ENCODE measurements at places on chromosomes 4 and X.

DNA sequence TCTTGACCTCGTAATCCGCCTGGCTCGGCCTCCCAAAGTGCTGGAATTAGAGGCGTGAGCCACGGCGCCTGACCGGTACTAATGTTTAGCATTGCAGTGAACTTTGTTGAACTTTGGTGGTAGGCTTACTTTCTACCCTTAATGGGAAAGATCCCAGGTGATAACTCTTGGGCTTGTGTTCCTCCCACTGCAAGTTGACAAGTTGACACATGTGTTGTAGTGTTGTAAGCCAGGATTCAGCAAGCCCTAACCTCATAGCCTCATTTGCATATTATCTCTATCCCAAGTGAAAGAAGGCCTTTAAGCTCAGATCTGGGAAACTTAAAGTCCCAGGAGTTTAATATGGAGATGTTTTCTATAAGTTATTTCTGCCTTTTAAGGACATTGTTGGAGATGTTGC is 80.0 kb upstream of the CLCN4 start:
- DNase-seq, result no peak

DNA sequence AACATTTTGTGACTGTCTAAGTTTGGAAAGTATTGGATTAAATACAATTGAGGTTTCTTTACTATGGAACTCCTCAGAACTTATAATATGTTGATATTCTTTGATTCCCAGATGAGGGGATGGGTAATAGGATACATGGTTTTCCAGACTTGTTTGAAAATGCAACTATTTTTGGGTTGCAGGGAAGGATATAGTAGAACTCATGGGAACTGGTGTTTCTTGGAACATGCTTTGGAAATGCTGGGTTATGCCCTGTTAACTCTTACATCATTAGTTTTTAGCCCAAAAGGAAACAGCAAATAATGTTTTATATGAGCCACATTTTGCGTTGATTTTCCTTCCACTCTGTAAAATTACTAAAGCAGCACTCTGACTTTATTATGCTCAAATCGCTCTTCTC is 41.9 kb downstream of the HPF1 start:
- DNase-seq, result no peak

DNA sequence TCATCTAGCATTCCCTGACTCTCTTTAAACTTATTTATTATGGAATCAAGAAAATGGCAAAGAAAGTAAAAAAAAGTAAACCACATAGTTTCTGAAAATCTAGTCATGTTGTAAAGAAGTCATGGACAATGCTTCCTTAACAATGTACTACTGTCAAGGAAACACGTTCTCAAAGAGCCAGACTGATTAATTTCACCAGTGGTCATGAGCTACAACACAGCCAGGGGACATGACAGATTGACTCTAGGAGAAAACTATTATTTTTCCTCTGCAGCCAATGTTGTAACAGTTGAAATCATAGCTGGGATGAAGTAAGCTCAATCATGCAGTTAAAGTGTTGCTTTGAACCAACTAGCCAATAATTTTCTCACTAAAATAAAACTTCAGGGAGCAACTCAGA is 109.2 kb downstream of the MAPK10 start:
- no peak for DNase-seq

DNA sequence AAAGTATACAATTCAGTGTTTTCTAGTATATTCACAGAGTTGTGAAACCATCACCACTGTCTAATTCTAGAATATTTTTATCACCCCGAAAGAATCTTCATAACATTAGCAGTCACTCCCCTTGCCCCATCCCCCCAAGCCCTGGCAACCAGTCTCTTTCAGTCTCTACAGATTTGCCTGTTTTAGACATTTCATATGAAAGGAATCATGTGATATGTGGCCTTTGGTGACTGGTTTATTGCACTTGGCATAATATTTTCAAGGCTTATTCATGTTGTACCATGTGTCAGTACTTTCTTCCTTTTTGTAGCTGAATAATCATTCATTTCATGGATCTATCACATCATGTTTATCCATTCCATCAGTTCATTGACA is 371.7 kb downstream of the AFF2 start:
- DNase-seq, result no peak

DNA sequence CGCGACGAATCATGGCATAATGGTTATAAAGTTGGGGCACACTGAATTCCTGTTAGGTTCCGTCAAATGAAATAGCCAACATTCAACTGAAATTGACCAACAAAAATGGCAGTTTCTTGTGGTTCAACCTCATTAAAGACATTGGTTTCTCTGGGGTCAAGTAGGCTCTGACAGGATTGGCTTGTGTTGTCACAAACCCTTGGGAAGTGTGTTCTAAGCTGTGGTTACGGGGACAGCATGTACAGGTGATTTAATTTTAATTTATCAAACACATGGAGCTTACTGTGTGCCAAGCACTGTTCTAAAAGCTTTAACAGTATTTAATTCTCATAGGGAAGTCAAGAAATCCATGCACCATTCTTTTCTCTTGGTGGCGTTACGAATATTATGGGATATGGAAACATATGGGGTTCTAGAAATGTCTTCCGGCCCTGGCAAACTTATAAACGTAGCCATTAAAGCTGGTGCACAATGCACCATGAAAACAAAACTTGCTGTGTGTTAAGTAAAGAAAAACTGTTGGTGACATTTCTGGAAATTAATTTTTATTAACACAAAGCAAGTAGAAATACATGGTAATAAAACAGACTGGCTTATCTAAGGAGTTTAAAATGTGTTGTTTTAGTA is 891 bp downstream of the XK start:
- DNase-seq, result no peak

- no peak for DNase-seq
These were observed 26.9 kb upstream of the HPSE start for GRCh38 chr4:83361416-83362103.

GRCh38 chr4:76651616-76652015 is 216.6 kb downstream of the SHROOM3 start:
- no peak for DNase-seq

DNA sequence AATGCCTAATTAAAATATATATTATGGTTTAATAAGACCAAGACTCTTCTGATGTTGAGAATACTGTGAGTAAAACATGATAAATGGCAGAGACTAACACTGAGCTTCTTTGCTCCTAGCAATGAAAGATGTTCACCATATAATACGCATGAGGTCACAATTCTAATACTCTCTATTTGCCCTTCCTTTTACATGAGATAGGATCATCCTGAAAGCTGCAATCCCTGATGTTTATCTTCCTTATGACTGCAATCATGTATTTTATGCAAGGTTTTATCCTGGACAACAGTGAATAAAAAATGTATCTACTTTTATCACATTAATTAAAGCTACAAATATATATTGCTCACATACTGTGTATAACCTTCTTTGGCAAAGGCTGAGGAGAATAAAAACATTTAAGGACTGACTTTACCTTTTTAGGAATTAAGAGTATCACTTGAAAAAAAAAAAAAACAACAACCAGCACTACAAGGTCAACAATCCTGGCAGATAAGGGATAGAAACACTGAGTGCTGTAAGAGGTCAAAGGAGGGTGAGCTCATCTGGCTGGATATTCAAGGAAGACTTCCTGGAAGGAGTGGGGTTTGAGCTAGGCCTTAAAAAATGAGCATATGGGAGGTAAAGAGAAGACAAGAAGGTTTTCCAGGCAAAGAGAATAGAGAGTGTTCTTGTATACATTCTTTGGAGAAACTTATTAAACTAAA is 99.9 kb downstream of the AREG start:
- DNase-seq, result no peak

- no peak for DNase-seq
These were observed 54.5 kb upstream of the BCOR start for GRCh38 chrX:40152173-40152711.

DNA sequence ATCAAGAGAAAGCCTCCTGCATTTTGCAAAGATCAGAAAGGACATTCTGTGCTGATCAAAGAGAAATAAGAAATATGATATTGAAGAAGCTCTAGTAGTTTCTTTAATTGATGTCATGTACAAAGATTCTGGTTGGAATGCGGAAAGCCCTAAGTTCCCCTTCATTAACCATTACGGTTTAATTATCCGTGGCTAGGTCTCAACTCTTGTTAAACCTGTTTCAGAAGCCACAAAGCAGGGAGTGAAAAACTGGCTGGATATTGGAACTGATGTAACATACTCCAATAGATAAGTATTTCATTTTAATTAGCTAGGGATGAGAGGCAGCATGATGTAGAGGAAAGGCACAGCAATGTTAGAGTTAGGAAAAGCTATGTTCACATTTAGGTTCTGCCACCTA is 55.7 kb downstream of the SPANXN3 start:
- DNase-seq, result no peak

- no peak for DNase-seq
These were observed 58.1 kb downstream of the MAML3 start for GRCh38 chr4:140095694-140096482.

- DNase-seq, result no peak
These were observed 360.7 kb downstream of the BMPR1B start for GRCh38 chr4:95118497-95118896.

DNA sequence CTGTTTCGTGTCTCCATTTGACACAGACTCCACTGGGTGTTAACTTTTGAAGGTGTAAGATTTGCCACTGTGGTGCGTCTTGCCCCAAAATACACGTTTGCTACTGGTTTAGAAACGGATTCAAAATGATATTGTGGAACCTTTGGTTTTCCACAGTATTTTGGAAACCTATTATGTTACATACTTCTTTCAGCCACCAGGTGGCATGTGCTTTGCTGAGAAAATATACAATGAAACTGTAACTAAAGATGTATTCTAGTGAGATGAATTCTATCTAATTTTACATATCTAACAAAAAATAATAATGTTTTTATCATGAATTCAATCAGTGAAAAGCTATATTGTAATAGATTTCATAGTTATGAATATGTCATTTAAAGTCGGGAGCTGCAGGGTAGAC is 28.4 kb upstream of the SLITRK4 start:
- DNase-seq, result no peak

GRCh38 chrX:298993-299392 is 17.8 kb downstream of the PLCXD1 start:
- no peak for DNase-seq

DNA sequence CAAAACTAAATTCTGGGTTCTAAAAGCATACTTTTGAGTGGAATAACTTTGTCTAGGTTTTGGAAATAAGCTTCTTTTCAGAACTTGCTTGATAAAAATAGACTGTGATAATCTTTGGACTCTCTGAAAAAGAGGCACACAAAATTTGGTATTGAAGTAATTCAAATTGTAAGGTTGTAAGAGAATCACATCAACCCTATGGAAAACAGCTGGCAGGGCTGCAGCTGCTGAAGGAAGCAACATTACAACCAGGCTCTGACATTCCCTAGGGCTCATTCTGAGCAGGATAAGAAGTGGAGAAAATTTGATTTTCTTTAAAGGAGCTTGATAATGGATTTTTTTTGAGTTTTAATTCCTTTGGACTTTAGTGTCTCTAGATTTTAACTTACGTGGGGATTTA is 147.6 kb downstream of the FSTL5 start:
- DNase-seq, result no peak

DNA sequence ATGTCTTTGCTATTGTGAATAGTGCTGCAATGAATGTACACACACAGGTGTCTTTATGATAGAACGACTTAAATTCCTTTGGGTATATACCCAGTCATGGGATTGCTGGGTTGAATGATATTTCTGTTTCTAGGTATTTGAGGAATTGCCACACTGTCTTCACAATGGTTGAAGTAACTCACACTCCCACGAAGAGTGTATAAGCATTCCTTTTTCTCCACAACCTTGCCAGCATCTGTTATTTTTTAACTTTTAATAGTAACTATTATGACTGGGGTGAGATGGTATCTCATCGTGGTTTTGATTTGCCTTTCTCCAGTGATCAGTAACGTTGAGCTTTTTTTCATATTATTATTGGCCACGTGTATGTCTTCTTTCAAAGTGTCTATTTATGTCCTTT is 17.6 kb upstream of the DCUN1D4 start:
- no peak for DNase-seq

GRCh38 chr4:152155070-152155469 is 380.8 kb downstream of the FBXW7 start:
- no peak for DNase-seq

DNA sequence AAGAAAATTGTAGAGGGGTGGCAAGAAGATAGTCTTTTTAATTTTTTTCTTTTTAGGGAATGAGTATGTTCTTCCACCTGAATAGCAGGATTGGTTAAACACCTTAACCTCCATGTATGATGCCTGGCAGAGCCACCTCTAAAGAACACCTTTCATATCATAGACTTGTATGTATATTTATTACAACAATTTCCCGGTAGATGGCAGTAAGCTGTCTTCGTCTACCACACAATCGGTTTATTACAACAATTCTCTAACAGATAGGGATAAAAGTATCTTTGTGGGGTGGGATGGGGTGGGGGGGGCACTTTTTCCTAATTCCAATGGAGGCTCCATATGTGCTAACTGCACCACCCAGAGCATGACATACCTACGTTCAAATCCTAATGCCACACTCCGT is 255.5 kb downstream of the LDB2 start:
- no peak for DNase-seq

DNA sequence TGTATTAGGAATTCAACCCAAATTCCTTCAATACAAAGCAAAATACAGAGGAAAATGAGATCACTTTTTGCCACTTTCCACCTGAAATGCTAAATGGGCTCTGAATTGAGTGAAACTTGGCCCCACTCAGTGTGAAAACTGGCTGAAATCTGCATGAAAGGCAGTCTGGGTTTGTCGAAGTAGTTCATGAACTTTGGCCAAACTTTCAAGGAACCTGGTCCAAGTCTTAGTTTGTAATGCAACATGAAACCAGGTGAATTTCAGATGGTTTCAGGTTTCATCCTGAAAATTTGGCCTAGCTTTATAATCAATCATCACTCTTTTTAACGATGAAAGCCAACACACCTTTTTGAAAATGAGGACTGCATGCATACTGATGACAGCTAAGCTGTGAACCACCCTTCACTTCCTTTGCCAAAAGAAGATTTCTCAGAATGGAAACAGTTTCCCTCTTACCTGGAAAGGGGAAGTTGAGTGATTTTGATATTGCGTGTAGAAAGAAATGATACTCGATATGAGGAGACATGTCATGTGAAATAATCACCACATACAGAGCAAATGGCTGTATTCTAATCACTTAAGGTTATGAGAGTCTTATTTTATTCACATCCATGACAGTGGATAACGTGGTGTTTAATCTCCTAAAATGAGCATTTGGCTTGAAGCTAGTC is 209.9 kb upstream of the ETNPPL start:
- no peak for DNase-seq

DNA sequence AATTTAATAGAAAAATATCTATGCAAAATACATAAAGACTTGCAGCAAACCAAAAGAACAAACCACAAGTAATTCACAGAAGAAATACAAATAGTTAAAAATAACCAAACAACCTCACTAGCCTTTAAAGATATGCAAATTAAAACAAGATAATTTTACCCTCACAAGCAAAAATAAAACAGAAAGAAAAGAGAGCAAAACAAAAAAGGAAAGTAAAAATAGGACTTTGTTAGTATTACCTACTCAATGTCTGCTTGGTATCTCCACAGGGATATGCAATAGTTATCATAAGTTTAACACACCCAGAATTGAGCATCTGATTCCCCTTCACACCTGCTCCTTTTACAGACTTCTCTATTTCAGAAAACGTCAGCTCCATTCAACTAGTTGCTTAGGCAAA is 737.5 kb upstream of the MAGEB2 start:
- DNase-seq, result no peak

- DNase-seq, result no peak
These were observed 47.6 kb downstream of the ANAPC4 start for GRCh38 chr4:25424539-25425228.

GRCh38 chr4:110108422-110108821 is 90.0 kb downstream of the ELOVL6 start:
- no peak for DNase-seq

GRCh38 chr4:72702948-72703347 is 133.9 kb upstream of the ADAMTS3 start:
- DNase-seq, result peak; percentile 82

GRCh38 chrX:154473683-154474082 is 5.4 kb downstream of the LAGE3 start:
- no peak for DNase-seq

Measured in NCI-H187 treated with DMSO at 0.1 percent for 48 hours (cell line).